ENCODE measurements at places on chromosomes 1 and 21.
A peak's percentile ranks its signal among the peaks of the same experiment; 100 is the strongest.

DNA sequence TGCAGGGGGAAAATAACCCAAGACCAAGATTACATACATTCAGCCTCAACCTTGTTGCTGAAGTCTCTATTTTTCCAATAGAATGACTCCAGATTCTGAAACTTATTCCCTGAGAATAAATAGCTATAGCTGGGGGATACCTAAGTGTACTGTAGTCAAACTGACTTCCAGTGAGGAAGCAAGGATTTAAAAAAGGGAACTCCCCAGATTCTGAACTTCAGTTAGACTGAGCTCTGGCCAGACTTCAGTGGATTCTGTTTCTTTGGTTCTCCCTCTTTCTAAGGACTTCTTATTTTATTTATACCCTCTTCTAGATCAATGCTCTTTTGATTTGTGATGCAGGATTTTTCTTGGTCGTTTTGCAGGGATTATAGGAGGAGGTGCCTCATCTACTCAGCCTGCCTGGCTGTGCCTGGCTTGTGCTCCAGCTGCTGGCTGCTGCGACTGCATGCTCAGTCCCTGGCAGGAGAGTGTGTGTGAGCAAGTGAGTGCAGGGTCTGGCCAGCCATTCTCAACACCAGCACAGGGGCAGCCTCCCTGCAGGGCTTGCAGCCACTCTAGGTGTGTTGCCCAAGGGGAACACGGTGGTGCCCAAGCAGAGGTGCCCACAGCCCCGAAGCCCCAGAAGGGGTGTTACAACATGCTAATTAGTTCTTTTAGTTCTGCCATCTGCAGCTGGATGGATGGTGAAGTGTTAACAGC, 43.0 kb downstream of the SPATA17 start:
- DNase-seq, result no peak

GRCh38 chr1:47767741-47768100, 229.5 kb downstream of the TRABD2B start:
- DNase-seq, result no peak

DNA sequence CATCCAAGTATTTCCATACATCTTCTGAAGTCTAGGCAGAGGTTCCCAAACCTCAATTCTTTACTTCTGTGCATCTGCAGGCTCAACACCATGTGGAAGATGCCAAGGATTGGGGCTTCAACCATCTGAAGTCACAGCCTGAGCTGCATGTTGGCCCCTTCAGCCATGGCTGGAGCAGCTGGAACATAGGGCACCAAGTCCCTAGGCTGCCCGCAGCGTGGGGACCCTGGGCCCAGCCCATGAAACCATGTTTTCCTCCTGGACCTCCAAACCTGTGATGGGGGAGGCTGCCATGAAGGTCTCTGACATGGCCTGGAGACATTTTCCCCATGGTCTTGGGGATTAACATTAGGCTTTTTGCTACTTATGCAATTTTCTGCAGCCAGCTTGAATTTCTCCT, 729.8 kb downstream of the KCNT2 start:
- no peak for DNase-seq

GRCh38 chr1:94831641-94832040, 11.5 kb downstream of the SLC44A3 start:
- no peak for DNase-seq

DNA sequence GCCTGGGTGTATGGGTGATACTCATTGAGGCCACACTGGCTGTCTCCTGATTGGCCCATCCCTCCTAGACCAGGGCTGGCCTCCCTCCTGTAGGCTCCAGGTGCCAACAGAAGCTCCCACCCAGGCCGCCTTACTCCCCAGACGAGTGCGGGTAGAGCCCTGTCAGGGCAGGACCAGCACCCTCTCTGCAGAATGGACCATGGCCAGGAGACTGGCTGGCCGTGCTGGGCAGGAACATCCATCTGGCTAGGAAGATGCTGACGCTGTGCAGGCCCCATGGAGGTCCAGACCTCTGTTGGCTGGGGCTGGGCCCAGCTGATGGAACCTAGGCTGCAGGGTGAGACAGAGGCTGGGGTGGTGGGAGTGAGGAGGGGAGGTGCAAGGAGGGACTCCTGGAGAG, 25.0 kb upstream of the EPB41 start:
- no peak for DNase-seq

GRCh38 chr1:214337511-214337910, 56.6 kb downstream of the SMYD2 start:
- no peak for DNase-seq

DNA sequence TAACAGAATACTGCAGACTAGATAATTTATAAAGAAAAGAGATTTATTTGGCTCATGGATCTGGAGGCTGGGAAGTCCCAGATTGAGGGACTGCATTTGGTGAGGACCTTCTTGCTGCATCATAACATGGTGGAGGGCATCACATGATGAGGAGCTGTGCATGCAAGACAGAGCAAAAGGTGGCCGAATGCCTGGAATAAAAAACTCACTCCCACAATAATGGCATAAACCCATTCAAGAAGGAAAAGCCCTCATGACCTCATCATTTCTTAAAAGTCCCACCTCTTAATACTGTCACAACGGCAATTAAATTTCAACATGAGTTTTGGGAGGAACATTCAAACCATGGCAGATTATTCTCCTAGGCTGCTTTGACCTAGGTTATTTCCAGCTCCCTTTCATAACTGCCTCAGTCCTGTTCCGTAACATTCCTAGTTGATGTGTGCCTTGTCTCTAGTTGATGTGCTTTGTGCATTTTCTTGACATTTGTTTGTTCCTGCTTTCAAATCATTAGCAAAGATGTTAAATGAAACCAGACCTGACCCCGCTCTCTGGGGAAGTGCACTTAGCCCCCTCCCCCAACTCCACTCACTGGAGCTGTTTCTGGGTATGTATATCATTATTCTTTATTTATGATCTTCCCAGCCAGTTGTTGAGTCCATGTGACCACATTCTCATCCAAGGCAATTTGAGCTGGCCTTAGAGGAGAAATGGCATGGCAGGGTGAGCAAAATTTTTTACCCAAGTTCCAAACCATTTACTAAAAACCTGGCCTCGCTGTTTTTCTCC, 148.5 kb downstream of the GDAP2 start:
- no peak for DNase-seq

DNA sequence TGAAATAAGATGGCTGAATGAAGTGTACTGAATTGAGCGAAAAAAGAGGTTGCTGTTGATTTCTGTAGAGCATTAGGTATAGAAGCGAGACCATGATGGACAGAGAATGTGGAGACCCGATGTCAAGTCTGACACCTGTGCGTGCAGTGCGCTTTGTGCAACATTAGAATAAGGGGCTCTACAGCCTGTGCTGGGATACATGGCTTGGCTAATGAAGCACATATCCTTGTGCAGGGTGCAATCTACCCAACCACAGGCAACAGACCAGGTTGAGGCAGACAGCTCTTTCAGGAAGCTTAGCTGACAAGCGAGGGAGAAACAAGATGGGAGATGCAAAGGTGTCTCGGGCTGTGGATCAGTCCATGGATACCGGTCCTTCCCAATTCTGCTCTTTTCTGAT, 18.9 kb downstream of the GPA33 start:
- no peak for DNase-seq

DNA sequence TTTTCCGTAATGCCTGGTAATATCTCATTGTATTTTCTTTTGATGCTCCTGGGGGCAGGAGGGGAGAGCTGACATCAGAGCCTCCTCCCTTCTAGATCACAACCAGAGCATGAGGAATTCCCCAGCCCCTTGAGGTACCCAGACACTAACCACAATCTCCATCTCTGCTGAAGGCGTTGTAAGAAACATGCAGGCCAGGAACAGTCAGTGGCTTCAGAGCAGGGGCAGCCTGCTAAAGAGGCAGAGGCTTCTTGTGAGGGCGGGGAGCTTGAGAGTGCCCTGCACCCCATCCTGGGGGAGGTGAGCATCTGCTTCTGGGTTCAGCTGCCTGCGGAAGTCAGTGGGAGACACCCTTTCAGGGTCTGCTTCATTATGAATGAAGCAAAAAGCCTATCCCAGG, 19.0 kb downstream of the MAPKAPK2 start:
- no peak for DNase-seq

- DNase-seq, result no peak
These were observed 19.4 kb downstream of the PDE4B start for GRCh38 chr1:65812065-65812464.

- no peak for DNase-seq
These were observed 215.3 kb downstream of the BRINP2 start for GRCh38 chr1:177385760-177386698.

GRCh38 chr1:7698641-7699040, 72.5 kb upstream of the VAMP3 start:
- no peak for DNase-seq

GRCh38 chr1:6861075-6861724, 75.9 kb downstream of the CAMTA1 start:
- DNase-seq, result no peak

DNA sequence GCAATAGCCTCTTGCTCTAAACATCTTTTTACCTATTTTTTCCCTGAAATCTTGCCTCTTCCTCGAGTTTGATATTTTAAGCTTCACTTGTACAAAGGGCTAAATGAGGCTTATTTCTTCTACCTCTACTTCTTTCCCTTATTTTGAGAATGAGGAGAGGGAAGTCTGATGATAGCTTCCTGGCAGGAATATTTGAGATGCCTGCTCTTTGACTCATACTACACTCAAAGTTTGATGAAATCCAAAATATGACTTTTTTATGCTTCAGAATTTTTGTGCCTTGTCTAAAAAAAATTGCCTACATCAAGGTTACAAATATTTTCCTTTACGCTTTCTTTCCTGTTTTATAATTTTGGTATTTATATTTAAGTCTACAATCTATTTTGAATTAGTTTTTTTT, 624.4 kb upstream of the PLXNA2 start:
- DNase-seq, result no peak

GRCh38 chr1:54053745-54054437, 483 bp downstream of the TCEANC2 start:
- DNase-seq, result no peak

- DNase-seq, result peak; percentile 86
These were observed 937 bp downstream of the PODN start for GRCh38 chr1:53062708-53063591.

GRCh38 chr1:246569248-246570238, 3.3 kb downstream of the CNST start:
- no peak for DNase-seq

DNA sequence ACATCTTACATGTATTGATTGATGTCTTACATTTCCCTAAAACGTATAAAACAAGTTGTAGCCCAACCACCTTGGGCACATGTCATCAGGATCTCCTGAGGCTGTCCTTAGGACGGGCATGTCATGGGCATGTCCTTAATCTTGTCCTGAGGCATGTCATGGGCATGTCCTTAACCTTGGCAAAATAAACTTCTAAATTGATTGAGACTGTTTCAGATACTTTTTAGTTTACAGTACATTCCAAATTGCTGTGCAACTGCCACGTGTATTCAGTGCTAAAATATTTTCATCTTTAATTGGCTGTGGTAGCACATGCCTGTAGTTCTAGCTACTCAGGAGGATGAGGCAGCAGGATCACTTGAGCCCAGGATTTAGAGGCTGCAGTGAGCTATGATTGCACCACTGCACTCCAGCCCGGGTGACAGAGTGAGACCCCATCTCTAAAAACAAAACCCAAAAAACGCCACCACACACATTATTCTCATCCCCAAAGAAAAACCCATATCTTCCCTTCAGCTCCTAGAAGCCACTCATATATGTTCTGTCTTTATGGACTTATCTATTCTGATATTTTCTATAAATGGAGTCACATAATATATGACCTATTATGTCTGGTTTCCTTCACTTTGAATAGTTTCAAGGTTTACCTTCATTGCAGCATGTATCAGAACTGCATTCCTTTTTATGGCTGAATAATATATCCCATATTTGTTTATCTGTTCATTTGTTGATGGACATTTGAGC, 96.0 kb upstream of the BTG3 start:
- DNase-seq, result no peak

DNA sequence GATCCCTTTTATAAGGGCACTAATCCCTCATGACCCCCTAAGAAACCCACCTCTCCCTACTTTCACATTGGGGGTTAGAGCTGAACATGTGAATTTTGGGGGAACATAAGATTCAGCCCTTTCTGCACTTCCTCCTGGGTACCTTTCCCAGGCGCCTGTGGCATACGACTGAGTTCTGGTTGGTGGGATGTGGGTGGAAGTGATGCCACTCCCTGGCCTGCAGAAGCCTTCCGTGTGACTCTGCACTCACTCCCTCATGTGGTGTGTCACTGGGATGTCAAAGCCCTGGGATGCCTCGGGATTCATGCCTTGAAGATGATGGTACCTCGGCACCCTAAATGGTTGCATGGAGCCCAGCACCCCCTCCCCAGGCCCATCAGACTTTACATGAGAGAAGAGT, 28.3 kb upstream of the VASH2 start:
- DNase-seq, result no peak

DNA sequence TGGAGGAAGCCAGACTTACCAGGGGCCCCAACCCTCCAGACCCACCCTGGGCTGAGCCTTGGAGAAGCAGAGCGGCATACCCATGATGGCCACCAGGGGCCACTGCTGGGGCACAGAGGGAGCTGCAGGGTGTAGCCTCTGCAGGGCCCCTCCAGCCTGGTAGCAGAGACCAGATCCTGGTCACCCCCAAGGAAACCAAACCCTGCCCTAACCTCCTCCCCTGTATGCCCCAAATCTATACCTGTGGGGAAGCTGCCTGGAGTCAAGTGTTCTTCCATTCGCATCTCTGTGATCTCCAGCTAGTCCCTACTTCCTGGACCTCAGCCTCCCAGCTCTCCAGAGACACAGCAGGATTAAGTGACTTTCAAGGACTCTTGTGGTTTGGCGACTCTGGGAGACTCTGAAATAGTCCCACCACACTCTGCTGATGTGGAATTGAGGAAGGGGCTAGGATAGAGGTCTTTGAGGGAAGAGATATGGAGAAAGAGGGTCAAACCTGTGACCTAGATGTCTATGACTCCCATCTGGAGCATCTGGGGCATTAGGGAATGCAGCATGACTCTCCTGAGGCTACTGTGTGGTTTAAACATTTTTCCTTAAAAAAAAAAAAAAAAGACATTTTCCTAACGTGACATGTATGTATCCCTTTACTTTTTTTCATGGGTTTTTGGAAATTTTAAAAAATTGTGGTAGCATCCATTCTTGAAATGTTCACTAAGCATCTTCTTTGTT, 119.2 kb upstream of the IPO9 start:
- DNase-seq, result peak; percentile 95

DNA sequence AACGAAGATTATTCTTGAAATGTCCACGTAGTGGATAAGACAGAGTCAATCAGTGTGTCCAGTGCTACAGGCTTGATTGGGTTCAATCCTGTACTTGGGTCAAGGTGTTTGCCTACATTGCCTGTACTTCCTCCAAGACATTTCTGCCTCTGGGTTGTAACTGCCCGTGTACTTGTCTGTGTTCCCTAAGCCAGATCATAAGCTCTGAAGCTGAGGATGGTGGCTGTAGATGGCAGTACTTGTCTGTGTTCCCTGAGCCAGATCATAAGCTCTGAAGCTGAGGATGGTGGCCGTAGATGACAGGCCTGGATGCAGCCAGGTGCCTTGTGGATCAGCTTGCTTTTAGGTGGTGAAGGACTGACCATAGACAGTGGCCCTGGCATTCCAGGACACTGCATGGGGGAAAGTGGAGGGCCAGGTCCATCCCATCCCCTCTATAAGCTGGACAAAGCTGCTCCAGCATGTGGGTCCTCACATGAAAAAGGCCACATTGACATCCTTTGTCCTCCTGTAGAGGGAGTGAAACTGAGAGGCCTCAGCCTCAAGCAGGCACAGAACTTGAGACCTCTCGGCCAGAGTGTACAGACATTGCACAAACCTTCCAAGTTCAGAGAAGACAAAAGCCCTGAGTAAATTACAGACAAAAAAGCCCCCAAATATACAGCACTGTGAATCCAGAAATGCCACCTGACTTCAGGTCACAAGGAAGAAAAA, 2.0 kb upstream of the SRM start:
- no peak for DNase-seq

- DNase-seq, result no peak
These were observed 689.5 kb upstream of the NCAM2 start for GRCh38 chr21:20308586-20309315.

- DNase-seq, result no peak
These were observed 23.0 kb downstream of the ERICH3 start for GRCh38 chr1:74650561-74650960.

All from lower leg skin (tissue), 4 donors.